ENCODE measurements at places on chromosomes 5 and 9.

- DNase-seq = no peak
Measured at GRCh38 chr5:111507276-111507675, 5.1 kb downstream of the STARD4 start.

DNA sequence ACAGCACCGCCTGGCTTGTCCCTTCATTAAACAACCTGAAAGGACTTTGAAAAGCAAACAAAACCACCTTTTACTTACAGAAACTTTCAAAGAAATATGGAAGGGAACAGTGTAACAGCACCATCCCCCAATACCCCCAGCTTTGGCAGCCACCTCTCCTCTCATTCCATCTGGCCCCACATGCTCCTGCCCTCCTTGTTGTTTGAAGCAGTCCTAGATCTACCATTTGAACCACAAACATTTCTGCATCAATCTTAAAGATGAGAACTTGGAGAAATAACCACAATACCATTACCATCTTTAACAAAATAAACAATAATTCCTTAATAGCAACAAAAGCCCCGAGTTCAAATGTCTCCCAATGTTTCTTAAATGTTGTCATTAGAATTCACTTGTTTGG is 17.8 kb upstream of the COL15A1 start:
- no peak for DNase-seq

DNA sequence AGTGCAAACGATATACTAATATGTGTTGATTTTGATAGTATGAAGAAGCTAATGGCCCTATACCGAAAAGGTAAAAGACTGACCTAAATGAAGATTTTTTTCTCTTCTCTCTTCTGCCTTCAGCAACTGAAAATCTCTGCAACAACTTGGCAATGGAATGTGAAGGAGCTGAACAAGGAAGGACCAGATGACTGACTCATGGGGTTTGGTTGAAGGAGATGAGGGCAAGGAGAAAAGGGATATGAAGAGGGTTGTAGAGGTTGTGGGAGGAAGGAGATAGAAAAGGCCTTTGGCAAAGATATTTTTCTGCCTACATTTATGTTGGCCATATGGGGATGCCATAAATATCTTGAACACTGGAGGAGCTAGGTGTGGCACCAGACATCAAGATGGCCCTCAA is 129.7 kb upstream of the CHD1 start:
- no peak for DNase-seq

GRCh38 chr5:180815293-180815917 is 12.8 kb upstream of the MGAT1 start:
- DNase-seq = no peak

DNA sequence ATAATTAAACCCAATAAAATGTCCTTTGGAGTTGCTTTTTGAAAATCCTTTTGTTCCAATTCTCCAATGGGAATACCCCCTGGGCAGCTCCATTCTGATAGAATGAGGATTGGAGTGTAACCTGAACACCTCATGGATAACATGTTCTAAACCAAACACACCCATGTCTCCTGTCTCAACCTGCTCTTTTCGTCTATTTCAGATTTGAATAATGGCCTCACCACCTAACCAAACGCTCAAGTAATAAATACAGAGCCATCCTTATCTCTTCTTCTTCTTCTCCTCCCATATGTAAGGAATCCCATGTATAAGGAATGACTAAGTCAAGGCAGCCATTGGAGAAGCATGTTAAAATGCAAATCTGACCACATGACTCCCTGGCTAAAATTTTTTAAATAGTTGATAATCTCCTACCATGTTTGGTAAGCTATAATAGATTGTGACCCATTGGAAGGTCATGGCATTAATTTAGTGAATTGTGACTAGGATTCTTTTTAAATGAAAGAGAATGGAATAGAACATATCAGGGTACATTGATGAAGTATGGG is 26.0 kb downstream of the ELL2 start:
- no peak for DNase-seq

DNA sequence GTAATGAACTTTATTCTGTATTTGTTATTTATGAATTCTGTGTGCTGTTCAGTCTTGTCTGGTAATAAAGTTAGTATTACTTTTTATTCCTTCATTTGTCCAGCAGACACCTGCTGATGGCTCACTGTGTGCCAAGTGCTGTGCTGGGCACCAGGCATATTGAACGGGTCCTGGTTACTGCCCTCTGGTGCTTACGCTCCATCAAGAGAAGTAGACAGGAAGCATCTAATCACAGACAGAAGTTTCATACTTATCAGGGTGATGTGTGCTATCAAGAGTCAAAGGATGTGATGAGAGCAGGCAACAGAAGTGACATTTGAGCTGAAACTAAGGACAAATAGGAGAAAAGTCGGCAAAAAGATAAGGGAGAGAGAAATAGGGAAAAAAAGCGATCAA is 153.1 kb downstream of the FGF1 start:
- no peak for DNase-seq

GRCh38 chr5:122933956-122934355 is 88.5 kb downstream of the SNX24 start:
- no peak for DNase-seq

DNA sequence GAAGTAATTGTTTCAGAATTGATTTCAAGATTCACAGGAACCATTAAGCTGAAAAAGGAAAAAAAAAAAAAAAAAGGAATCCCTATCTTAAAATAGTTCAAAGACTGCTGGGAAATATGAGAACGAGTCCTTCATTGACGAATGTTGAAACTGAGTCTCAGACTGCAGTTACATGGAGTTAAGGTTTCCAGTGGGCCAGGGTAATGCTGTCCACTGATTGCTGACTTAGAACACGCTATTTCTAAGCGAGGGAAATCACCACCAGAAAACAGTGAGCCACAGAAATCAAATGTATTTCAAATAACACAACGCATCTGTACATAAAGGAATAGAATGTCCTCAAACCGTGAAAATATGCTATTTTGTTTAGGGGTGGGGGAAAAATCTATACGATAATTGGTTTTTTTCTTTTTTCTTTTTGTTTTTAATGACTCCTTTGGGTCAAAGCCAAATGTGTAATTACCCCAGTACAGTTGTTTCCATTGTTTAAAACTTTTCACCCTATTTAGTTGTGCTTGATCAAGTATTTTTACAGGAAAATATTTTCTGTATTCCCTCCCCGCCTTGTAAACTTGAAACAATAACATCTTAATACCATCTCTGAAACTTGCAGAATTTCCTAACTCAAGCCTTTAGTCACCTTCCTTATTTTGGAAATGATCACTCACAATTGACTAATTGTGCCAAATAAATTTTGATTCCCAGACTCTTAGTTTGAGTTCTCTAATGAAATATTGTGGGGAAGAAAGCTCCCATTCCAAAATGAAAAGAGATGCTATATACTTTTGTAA is 208.3 kb downstream of the MCTP1 start:
- DNase-seq = no peak

DNA sequence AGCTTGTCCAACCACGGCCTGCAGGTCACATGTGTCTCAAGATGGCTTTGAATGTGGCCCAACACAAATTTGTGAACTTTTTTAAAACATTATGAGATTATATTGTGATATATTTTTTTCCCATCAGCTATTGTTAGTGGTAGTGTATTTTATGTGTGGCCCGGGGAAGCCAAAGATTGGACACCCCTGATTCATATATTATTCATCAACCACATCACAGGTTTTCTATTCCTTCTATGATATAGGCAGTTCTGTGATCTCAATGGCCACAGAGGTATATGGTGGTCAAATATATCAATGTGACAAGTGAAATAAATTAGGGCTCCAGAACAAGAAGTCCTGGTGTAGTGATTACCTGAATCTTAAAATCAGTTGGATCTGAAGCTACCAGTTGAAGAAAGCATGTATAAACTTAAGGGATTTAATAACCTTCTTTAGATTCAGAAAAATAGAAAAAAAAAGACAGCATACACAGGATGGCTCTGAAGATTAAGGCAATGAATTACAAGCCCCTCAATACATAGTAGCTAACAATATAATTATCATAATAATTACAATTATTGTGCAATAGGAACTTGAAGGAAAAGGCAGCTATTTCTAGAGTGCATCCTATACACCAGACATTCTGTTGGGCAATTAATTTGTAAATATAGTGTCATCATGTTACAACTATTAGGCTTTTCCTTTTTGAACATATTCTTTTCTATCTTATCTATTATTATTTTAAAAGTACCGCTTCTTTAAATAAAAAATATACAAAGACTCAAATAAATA is 530.4 kb upstream of the PTPRD start:
- no peak for DNase-seq

DNA sequence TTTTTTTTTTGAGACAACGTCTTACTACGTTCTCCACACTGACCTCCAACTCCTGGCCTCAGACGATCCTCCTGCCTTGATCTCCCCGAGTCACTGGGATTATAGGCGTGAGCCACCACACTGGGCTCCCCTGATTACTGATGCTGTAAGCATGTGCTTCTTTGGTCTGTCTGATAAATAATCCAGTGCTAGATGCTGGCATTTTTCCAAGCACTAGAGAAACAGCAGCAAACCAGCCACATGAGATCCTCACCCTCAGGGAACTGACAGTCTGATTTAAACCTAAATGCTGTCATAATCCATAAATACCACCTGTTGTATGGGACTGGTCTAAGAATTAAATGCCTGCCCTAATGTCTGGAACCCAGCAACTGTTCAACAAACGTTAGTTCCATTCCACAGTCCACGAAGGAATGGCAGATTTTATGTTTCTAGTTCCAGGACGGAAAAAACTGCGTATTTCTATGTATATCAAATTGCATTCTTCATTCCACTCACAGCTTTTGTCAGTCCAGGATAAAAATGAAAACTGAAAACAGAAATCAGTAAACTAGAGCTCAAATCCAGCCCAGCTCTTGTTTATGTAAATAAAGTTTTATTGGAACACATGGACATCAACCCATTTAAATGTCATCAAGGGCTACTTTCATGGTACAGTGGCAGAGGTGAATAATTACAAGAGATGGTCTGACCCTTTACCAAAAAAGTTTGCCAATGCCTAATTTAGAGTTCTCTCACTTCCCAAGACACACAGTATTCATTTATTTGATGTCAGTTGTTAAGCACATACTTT is 20.1 kb downstream of the SLC35D2 start:
- no peak for DNase-seq

DNA sequence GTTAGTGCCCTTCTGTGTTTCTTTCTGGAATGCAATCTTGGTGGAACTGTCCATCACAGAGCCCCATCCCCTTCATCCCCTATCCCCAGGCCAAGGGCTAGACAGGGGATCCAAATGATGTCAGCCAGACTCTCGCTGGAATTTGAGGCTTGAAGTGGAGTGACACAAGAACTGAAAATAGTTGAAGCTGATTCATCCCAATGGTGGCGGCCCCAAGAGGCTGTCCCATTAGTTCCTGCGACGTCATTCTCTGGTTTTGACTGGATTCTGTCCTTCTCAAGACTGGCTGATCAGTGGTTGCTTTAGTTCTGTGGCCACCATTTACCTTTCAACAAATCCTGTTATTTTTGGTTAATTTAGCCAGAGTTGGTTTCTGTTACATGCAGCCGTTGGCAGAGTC is 59.9 kb downstream of the SUB1 start:
- no peak for DNase-seq

DNA sequence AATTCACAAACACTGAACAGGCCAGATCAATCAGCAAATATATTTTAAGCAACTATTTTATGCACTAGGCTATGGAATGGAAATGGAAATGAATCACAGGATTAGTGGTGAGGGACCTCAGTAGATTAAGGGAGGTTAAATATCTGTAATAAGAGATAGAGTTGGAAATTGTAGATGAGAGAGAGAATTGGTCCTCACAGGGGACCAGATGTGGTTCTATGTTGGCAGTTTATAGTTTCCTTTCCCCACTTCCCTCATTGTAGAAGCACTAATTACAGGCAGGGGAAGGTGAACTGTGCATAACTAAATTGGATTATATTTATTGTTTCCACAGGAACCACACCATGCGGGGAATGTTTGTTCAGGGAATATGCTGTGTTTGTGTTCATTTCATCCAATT is 496.2 kb downstream of the ARHGEF28 start:
- DNase-seq = no peak

GRCh38 chr5:69167493-69167855 is 524 bp downstream of the CCNB1 start:
- DNase-seq = no peak

GRCh38 chr9:114431770-114432169 is 44.0 kb upstream of the AKNA start:
- DNase-seq = no peak

DNA sequence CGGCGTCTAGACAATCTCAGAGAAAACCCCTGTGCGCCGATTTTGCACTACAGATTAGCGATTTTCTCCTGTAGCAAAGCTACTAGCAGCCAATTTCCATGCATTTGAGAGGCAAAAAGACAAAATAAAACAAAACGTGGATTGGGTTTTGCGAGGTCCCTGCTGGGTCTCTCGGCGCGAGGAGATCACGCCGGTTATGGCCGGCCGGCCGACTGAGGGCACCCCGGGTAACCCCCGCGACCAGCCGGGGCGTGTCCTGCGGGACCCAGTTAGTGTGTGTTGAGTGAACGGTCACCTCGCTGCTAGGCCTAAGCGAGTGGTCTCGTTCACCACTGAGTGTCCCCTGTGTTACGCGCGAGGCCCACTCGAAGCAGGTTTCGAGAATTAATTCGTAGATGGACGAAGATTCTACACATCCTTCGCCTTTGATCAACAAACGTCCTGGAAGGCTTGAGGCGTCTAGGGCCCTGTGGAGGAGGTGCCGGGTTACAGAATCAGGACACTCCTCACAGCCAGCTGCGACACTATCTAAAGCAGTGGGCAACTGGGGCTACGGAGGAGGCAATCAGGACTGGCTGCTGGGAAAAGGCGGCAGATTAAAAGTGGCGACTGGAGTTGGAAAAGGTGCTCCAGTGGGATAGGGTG is 764 bp upstream of the VDAC1 start:
- DNase-seq = no peak

DNA sequence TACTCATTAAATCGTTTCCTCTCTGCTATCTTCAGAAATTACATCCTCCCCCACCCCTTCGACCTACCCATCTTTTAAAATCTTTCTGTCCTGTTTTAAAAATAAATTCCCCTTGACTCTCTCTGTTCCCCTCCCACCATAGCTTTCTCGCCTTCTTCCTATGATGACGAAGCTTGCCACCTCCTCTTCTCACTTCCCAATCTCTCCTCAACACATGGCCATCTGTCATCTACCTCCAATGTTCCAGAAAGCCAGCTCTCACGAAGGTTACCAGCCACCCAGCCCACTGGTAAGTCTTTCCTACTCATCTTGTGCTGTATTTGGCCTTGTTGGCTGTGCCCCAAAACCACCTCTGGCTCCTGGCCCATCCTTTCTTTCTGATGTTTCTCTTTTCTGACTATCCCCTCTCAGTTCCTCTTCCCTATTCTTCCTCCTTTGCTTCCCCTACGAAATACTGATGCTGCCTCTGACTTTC is 346.3 kb downstream of the ENC1 start:
- DNase-seq = no peak

DNA sequence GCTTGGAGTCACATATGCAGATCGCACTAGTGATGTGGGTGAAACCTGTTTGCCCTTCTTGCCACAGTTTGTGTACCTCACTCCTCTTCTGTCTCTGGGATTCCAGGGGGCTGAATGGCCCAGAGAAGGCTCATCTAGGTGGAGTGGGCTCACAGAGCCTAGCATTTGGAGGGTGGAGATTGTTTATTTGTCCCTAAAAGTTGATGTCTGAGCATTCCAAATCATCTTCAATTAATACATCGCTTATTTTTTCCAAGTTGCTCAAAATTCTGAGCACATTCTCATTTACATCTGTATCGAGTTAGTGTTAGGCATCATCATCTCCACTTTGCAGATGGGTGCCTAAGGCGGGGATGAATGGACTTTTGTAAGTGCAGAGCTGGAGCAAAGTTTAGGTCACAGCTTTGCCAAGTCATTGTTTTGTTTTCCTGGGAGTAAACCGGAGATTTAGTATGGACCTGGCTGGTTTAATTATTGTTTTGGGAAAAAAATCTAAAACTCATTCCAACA is 2.0 kb downstream of the ABL1 start:
- no peak for DNase-seq

All from pulmonary artery endothelial cell (primary cell).